Activated naive CD8-positive, alpha-beta T cell treated with anti-CD3 and anti-CD28 coated beads, Interleukin-2, amount 50 U/mL, for 16 hours (primary cell): ENCODE measurements at places on chromosomes 11 and 22.

DNA sequence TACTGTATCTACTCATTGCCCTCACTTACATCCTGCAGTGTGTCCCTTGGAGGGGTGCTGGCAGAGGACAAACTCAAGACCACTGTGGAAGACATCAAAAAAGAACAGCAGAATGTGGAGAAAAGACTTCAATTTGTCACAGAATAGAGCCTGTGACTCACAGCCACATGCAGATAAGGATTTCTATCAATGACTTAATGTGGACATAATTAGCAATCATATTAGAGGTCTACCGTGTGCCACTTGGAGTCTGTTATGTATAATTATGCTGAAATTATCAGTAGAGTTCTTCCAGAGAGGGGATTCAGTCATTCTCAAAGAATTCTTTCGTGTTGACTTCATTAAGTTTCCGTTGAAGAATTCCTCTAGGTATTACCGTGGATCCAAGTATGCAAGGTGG, 473.5 kb downstream of the MIAT start:
- no peak for DNase-seq

GRCh38 chr11:30991376-30991775, 378.2 kb downstream of the DCDC1 start:
- no peak for DNase-seq

- no peak for DNase-seq
Measured at GRCh38 chr11:120137187-120137610, 714 bp downstream of the TRIM29 start.

DNA sequence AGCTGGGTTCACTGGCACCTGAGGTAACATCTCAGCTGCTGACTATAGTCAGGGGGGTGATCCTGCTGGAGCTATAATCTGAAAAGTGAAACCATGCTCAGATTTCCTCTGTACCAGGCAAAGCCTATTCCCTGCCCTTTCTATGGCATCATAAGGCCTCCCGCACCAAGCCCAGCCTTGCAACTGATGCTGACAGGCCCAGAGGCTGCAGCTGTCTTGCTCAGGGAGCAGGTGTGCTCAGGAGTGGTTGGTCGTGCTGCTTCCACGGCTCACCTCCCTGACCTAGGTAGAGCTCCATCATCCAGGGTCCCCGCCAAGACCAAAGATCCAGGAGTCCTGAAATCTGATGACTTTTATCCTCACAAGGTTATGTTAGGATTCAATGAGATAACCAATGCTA, 121.7 kb downstream of the FEZ1 start:
- DNase-seq = no peak

- DNase-seq = no peak
Measured at GRCh38 chr11:125358254-125358840, 137.7 kb downstream of the FEZ1 start.

DNA sequence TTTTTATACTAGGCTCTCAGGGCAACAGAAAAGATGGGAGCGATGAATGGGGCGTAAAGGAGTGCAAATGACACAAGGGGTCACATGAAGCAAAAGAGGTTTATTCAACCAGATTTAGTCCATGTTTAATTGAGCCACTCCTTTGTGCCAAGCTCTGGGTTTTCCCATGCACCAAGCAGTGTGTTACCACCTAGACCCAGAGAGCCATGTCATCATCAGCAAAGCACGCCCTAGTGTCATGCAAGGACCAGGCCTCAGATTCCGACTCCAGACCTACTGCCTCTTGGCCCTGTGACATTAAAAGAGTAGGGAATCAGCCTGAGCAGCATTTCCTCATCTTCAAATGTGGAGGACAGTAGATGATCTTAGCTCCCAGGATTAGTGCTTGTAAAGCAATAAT, 1.1 kb upstream of the IGLL5 start:
- DNase-seq = no peak

- no peak for DNase-seq
Measured at GRCh38 chr11:118314988-118315411, 10.5 kb downstream of the CD3E start.

DNA sequence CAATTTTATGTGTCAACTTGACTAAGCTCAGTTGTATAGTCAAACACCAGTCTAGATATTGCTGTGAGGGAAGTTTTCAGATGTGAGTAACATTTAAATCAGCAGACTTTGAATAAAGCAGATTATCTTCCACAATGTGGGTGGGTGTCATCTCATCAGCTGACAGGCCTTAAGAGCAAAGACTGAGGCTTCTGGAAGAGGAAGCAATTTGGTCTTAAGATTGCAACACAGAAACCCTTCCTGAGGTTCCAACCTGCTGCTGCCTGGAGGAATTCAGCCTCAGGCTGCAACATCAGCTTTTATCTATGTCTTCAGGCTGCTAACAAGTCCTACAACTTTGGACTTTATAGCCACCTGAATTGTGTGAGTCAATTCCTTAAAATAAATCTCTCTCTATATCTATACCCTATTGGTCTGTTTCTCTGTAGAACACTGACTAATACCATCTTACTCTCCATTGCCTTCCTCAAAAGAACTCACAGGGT, 277.2 kb upstream of the PLET1 start:
- DNase-seq = no peak

- no peak for DNase-seq
Measured at GRCh38 chr22:23548501-23549197, 31.4 kb downstream of the IGLL1 start.
